Fibroblast of skin of right quadriceps (primary cell): ENCODE measurements at places on chromosomes 1 and 21.
A peak's percentile ranks its signal among the peaks of the same experiment; 100 is the strongest.

GRCh38 chr1:31216016-31216415, 23.7 kb downstream of the NKAIN1 start:
- DNase-seq = peak; percentile 40

DNA sequence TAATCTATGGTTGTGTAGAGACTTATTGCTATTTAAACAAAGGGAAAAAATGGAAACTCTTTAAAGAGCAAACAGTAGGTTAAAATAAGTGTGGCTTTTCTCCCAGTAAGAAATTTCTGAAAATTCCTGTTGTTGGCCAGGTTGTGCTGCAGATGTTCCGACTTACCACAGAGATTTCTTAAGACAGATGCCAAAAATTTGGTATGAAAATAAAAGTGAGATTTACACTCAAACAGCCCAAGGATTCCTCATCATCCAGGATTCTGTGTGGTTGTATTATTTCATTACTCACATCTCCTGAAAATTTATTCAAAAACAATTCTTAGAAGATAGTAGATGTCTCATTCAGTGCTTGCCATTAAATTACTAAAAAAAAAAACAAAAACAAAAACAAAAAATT, 296.7 kb upstream of the PTBP2 start:
- DNase-seq = peak; percentile 41

DNA sequence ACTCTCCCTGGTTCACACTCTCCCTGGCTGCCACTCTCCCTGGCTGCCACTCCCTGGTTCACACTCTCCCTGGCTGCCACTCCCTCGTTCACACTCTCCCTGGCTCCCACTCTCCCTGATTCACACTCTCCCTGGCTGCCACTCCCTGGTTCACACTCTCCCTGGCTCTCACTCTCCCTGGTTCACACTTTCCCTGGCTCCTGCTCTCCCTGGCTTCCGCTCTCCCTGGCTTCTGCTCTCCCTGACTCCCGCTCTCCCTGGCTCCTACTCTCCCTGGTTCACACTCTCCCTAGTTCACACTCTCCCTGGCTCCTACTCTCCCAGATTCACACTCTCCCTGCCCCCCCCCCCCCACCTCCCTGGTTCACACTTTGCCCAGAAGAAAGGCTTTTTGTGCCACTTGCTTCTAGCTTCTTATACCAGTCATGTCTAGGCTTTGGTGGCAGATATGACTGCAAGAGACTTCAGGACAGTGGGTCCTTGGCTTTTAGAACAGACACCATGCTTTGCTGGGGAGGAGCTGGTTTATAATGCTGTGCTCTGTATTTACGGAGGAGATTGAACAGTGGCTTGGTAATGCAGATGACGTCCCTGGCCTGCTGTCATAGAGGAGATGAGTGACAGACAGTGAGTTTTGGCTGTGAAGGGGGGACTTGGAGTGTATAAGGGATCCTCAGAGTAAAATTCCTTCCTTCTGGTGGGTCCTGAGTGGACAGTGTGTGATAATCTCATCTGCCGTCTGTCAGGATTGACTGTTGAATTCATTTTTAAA, 17.0 kb downstream of the COQ8A start:
- DNase-seq = no peak

GRCh38 chr1:10530281-10530740, 55.6 kb downstream of the PEX14 start:
- peak; percentile 74 for DNase-seq

GRCh38 chr1:221718381-221719277, 23.3 kb downstream of the DUSP10 start:
- peak; percentile 99 for DNase-seq
